NCI-H1092 treated with DMSO at 0.1 percent for 48 hours (cell line): ENCODE measurements at places on chromosomes 3 and 15.
A peak's percentile ranks its signal among the peaks of the same experiment; 100 is the strongest.

GRCh38 chr15:29978411-29979382 is 104.1 kb upstream of the GOLGA8J start:
- no peak for DNase-seq

DNA sequence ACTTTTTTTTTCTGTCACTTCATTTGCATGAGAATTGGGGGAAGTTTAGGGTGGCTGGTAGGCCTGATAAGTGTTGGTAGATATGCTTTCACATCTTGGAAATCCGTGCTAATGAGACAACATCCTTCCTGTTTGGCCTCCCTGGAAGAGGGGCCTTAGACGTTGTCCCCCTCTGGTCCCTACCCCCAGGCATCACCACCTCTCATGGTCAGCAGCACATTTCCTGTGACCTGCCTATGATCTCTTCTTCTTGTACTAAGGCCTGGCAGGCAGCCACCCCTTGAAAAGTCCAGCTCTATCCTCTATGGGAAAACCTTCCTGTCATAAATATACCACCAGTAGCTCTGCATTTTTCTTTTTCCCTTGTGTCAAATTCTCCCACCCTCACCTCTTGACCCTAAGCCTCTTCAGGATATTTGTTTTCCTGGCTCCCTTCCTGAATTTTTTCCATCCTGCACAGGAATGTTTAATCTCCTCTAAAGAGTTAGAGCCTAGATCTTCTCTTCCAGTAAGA is 107.8 kb downstream of the SNRK start:
- DNase-seq, result no peak

DNA sequence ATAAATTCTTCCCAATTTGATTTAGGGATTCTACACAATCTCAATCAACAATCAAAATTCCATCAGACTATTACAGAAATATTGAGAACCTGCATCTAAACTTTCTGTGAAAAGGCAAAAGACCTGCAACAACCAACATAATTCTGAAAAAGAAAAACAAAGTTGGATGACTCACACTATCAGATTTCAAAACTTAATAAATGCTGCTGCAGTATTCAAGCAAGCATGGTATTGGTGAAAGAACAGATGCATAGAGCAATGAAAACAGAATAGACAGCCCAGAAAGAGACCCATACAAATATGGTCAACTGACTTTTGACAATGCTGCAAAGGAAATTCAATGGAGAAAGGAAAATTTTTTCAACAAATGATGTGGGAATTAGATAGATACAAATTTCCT is 477.1 kb upstream of the NR2F2 start:
- no peak for DNase-seq

- DNase-seq, result no peak
Observed at GRCh38 chr15:48367483-48367882, 36.3 kb downstream of the DUT start.

- DNase-seq, result no peak
Observed at GRCh38 chr15:50109076-50109987, 9.7 kb downstream of the ATP8B4 start.

- DNase-seq, result peak; percentile 15
Observed at GRCh38 chr3:48507256-48508061, 3.5 kb upstream of the SHISA5 start.

GRCh38 chr3:56042326-56042951 is 425.8 kb downstream of the ERC2 start:
- peak; percentile 1 for DNase-seq

DNA sequence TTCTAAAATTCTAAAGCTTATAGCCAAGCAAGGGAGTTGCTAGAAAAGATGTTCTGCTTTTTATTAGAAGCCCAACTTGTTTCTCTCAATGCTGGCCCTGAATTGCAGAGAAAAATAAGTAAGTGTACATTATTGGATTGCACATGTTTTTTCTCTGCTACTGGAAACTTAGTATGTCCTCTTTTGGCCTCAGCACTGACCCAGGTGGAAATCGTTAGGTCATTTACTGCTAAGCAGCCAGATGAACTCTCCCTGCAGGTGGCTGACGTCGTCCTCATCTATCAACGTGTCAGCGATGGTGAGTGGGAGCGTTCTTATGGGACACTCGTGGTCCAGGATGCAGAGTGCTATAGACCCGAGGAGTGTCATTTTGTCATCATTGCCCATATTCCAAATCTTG is 69.8 kb downstream of the DHX36 start:
- no peak for DNase-seq

DNA sequence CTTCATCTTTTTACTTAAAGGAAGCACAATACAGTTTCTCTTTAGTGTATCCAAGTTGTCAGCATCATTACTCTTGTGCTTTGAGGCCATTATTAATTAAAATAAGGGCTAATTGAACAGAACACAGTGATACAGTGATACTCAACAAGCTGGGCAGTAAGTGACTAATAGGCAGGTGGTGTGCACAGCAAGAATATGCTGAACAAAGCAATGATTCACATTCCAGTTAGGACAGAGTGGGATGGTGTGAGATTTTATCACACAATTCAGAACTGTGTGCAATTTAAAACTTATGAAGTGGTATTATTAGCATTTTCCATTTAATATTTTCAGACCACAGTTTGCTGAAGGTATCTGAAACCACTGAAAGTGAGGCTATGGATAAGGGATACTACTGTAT is 116.9 kb downstream of the PLOD2 start:
- no peak for DNase-seq

DNA sequence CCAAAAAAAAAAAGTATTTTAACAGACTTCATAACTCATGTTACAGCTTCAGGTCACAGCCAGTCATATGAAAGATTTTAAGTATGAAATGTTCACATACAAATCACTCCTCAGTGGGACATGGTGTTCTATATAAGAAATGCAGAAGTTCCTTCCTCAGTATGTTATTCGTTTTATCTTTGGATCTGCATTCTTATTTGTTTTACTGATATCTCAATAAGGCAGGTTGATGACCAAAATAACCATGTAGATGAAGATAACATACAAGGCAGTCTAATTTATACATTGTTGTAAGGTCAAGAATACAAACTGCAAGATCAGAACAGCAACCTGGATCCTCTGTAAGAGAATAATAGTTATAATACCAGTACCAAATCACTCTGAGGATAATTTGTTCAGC is 75.6 kb downstream of the CHAC1 start:
- DNase-seq, result no peak

GRCh38 chr3:147099076-147099475 is 307.3 kb downstream of the ZIC4 start:
- no peak for DNase-seq
